ENCODE measurements at places on chromosomes 2 and 18.

GRCh38 chr2:155368934-155369333 is 670.4 kb downstream of the KCNJ3 start:
- DNase-seq, result peak; percentile 12

GRCh38 chr18:55912919-55913318 is 324.9 kb upstream of the TCF4 start:
- DNase-seq, result no peak

- no peak for DNase-seq
Measured at GRCh38 chr2:171230176-171230575, 69.5 kb upstream of the TLK1 start.

GRCh38 chr18:70453058-70453775 is 164.4 kb downstream of the SOCS6 start:
- DNase-seq, result no peak

DNA sequence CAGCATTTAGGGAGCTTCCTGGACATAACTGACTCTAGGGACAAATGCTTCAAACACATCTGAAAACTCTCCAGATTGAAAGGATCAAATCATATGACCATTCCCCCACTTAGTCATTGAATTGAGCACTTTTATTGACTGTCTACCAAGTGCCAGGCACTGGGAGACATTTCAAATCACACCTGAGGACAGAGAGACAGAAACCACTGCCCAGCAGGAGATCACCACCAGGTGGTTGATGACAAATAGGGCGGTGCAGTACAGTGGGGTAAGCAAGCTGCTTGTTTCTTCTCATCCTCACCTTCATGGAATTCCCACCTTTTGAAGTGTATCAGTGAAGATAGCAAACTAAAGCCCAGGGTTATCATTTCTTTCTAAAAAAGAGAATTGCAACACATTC is 19.0 kb upstream of the CXCR4 start:
- DNase-seq, result no peak

DNA sequence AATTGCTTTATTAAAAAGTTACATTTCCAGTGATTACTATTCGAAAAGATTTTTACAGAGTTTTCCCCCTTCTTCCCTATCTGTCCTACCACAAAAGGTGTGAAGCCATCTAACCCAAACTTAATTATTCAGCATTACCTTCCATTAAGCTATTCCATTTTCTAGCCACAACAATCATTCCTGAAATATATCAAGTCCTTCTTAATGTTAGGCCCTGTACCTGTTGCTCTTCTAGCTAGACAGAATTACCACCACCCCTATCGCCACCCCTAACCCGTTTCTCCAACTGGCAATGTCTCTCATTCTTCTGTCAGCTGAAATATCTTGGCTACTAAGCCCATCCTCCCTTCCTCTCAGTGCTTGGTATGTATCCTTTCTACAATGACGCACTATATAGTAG is 13.9 kb downstream of the IWS1 start:
- no peak for DNase-seq

DNA sequence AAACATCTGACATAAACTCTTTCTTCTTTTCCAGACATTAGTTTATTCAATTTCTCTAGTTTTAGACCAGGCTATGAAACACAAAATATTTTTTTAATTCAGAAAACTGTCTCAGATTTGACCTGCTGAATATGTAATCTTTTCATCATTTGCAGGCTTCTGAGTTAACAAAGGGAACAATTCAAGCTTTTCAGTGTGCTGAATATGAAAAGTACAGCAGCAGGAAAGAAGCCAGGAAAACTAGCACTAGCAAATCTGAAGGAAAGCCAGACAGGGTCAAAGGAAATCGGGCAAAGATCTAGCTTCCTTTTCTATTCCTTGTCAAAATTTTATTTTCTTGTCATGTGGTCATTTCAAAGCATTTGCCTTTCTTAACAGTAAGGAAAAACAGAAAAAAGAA is 35.3 kb downstream of the ACVR1C start:
- DNase-seq, result no peak

GRCh38 chr2:153105829-153106578 is 372.6 kb downstream of the RPRM start:
- DNase-seq, result no peak

DNA sequence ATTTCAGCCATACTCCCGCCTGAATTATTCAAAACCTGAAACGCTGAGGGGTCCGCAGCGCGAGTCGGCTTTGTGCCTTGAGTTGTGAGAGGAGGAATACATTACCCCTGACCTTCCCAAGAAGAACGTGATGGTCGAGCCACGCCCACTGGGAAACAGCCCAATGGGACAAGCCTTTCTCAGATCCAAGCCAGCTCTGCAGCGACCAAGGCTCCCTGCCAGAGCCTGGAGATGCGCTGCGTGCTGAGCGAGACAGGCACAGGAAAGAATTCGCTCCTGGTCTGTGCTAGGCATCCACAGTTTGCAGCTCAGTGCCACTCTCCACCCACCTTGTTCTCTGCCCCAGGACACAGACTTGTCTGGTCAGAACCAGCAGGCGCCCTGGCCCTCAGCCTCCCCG is 74.1 kb upstream of the GLI2 start:
- peak; percentile 28 for DNase-seq

DNA sequence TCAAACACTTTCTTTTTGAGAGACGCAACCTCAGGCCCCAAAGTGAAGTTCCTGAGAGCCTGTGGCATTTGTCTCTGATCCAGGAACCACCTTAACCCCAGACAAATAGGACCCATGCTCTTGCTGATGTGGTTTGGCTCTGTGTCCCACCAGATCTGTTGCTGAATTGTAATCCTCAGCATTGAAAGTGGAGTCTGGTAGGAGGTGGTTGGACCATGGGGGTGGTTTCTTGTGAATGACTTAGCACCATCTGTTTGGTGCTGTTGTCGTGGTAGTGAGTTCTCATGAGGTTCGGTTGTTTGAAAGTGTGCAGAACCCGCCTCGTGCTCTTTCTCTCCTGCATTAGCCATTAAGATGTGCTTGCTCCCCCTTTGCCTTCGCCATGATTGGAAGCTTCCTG is 252.6 kb downstream of the FAM210A start:
- no peak for DNase-seq

DNA sequence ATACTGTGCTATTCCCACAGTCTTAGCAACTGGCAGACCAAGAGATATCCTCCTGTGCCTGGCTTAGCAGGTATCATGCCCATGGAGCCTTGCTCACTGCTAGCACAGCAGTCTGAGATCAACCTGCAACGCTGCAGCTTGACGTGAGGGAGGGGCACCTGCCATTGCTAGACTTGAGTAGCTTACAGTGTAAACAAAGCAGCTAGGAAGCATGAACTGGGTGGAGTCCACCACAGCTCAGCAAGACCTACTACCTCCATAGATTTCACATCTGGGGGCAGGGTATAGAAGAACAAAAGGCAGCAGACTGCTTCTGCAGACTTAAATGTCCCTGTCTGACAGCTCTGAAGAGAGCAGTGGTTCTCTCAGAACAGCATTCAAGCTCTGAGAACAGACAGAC is 74.8 kb downstream of the AKAIN1 start:
- DNase-seq, result no peak

GRCh38 chr2:199851883-199852282 is 891 bp upstream of the FTCDNL1 start:
- no peak for DNase-seq

GRCh38 chr18:3500016-3500415 is 50.0 kb downstream of the TGIF1 start:
- DNase-seq, result no peak

GRCh38 chr2:163752267-163752666 is 16.5 kb upstream of the FIGN start:
- no peak for DNase-seq

DNA sequence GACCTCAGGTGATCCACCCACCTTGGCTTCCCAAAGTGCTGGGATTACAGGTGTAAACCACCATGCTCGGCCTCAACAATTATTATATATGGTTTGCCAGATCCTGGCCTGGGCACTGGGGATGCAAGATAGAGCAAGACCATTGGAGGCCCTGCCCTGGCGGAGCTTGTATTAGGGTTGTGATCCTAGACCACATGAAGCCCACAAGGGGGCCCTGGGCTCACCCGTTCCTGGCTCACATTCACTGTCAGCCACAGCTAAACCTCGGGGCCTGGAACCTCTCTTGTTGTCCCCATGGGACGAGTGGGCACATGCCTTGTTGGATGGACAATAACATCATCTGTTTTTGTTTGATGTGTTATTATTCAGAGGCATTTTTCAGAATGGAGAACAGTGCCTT is 14.9 kb downstream of the HPCAL1 start:
- DNase-seq, result no peak

DNA sequence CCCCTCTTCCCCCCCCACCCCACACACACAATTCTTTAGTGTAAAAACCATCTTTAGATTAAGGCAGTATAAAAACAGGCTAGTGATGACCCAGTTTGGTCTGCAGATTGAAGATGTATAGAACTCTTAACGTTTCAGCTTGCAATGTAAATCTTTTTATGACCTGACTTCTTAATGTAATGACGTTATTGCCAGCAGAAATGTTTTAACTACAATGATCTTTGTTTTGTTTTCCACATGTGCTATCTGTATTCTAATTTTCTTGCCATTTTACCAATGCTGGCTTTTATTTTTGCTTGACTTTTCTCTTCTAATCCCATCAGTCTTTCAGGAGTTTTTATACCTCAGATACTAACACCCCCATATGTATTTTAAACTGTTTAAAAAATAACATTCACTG is 25.2 kb downstream of the AGFG1 start:
- no peak for DNase-seq

DNA sequence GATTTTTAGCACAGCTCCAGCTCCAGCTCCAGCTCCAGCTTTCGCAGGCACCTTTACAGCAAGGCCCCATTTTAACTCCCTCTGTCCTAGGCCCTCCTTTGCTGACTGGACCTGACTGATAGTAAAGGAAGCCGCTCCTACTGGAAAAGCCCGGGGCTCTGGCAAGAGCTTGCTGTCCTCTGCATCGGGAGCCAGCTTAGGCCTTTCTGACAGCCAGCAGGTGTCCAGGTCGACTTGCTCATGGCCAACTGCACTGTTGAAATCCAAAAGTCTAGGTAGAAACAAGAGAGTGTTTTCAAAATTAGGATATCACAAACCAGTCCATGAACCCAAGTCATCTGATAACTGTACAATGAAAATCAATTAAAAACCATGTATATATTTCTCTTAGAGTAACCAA is 161.1 kb downstream of the LAMA1 start:
- DNase-seq, result no peak

DNA sequence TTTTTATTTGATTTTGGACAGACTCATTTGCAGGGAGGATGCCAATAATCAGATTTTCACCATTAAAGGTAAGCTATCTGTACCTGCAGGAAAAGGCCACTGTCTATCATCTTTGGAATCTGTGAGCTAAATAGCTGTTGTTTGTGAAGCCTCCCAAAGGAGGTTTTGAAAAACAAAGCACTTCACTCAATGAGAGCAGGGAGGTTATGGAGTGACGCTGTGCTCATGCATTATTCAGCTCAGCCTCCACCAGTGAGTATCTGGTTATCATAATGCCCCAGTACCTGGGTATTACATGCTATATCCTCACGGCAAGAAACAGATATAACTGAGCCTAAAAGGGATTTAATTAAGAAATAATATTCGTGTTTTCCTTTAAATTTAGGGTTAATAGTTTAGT is 189.6 kb upstream of the PIK3C3 start:
- DNase-seq, result no peak

GRCh38 chr2:234905547-234906265 is 46.1 kb upstream of the SH3BP4 start:
- no peak for DNase-seq

DNA sequence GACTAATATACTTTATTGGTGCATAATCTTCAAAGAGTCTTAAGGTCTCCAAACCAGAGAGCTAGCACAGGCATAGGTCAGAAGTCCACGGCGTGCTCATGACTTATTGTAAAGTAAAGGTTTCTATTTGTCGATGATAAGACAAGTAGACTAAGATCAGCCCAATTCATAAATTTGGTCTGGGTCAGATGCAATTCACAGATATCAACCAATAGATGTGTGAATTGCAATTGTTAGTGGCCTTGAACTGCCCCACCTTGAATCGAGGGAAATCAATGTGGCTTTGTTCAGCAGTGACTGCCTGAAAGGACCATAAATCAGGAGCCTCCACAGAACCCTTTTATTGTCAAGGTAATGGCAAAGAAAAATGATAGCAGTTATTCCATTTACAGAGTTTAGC is 39.1 kb upstream of the CPS1 start:
- no peak for DNase-seq

DNA sequence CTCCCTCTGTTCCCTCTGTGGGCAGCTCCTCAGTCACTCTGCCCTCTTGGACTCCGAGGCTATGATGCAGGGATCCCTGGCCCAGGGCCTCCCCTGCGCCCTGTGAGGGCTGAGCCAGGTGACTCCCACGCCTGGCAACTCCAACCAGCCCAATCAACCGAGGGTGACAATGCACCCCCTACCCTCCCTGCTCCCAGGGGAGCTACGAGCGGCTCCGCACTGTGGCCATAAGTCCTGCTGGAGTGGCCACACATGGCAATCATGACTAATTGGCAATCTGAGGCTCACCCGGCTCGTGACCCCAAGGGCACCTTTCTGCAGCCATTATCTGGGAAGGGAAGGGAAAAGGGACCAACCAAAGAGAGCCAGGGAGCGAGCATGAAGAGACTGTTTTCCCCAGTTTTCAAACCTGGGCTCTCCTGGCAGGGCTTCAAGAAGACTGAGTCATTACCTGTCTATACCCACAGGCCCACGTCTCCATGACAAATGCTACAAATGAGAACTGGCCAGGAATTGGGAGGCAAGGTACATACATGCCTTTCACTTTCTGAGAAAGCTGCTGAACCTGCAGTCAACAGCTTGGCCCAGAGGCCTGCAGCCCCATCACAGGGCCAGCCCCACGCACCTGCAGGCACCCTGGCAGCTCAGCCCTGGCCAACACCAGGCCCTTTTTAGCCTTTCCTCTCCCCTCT is 45.1 kb downstream of the RPL31 start:
- no peak for DNase-seq

DNA sequence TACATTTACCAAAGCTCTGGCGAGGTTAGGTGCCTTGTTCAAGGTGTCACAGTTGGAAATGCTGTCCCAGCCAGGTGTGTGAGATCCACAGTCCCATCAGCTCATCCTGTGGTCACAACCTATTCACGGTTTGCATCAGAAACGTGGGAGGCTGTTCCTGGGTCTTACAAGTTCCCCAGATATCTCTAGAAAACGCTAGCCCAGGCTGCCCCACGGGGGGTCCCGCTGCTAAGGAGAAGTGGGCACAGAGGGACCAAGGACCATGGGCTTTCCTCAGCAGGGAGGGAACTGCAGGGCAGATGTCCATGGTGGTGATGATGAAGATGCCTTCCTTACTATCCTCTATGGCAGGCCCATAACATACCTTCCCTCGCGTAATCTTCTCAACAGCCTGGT is 649 bp downstream of the FECH start:
- no peak for DNase-seq
